ENCODE measurements at places on chromosomes 6 and 20. TPM values are rescaled to one million over a fixed set of nuclear protein-coding genes. Genes with fewer than 3 reads are reported as not detected.
A peak's percentile ranks its signal among the peaks of the same experiment; 100 is the strongest.

The SIRPB1 gene
- 2.4 TPM for total RNA-seq

The BMP7 gene
- not detected for total RNA-seq

DNA sequence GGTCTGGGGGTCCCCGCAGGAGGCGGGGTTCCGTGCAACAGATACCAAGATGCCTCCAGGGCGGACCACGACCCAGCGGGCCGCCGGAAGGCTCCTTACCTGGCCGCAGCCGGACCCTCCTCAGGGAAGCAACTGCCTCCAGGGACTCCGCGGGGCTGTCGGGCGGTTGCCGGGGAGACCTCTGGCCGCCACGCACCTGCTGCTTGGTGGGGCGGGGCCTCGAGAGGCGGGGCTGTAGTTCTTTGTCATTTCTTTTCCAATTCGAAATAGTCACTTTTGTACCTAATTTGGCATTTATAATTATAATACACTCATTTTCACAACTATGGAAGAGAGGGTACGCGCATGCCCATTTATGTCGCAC is 647 bp downstream of the AK9 start:
- H3K4me1 ChIP-seq: peaks cover 17% of the 10 kb centered on the region
- H3K27ac ChIP-seq: peak overlapping the region; percentile 73
- H3K36me3 ChIP-seq: no peaks in the 10 kb centered on the region
- H3K27me3 ChIP-seq: no peaks in the 10 kb centered on the region

The C6orf47 gene
- 18.8 TPM for total RNA-seq

DNA sequence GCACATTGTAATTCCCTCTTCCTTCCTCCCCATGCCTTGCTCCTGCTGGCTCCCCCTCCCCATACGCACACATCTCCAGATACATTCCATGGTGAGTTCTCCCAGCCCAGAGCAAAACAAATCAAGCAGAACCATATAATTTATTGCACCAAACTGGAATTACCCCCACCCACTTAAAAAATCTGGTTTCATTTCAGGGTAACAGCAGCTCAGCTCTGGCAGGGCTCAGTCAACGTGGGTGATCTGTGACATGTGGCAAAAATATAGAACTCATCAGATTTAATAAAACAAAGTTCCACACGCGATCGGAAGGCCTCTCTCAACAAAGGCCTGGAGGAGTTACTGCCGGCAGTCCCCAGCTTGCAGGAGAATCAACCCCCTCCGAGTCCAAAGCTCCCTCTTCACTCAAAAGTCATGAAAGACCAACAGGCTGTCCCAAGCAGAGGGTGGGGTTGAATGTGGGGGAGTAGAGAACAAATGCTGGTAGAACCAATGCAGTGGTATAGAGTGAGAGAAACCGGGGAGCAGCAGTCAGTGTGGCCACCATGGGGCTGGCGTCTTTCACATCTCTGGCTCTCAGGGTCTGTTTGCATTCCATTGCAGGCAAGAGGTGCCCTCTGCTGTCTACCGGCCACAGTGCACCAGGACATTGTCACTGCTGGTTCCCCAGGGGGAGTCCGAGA is 323.3 kb upstream of the NT5E start:
- H3K27ac ChIP-seq: no peak overlapping the region
- H3K4me1 ChIP-seq: no peaks in the 10 kb centered on the region
- no peaks in the 10 kb centered on the region for H3K36me3 ChIP-seq

GRCh38 chr20:38616457-38616856 is 14.8 kb downstream of the ARHGAP40 start:
- H3K4me1 ChIP-seq: no peaks in the 10 kb centered on the region
- no peak overlapping the region for H3K4me3 ChIP-seq
- no peak overlapping the region for H3K27ac ChIP-seq
- DNase-seq: no peak

GRCh38 chr6:170096191-170096802 is 194.6 kb downstream of the DLL1 start:
- no peaks in the 10 kb centered on the region for H3K4me1 ChIP-seq
- H3K36me3 ChIP-seq: no peaks in the 10 kb centered on the region
- H3K27ac ChIP-seq: no peak overlapping the region
- H3K27me3 ChIP-seq: no peaks in the 10 kb centered on the region
- DNase-seq: no peak

- H3K27me3 ChIP-seq: no peaks in the 10 kb centered on the region
- H3K4me1 ChIP-seq: no peaks in the 10 kb centered on the region
- no peaks in the 10 kb centered on the region for H3K36me3 ChIP-seq
- DNase-seq: no peak
- no peak overlapping the region for H3K4me3 ChIP-seq
- no peak overlapping the region for H3K27ac ChIP-seq
These were observed 31.2 kb downstream of the TNFRSF21 start for GRCh38 chr6:47278545-47278944.

DNA sequence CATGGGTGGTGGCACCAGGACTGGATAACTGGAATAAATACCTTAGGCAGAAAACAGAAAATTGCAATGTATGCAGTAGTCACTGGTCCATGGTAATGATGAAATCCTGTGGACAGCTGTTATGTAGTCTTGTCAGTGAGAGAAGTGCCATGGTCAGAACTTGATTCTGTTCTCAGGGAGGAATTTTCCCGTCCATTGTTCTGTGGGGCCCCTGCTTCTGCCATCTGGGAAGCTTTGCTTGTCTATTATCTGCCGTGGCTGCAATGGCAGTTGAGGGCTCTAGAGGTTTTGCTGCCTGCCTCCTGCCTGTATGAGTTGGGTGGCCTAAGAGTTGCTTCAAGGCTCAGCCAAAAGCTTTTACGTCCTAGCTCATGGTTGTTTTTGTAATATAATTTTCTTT is 126.8 kb upstream of the SLC35B3 start:
- no peak for DNase-seq
- H3K4me3 ChIP-seq: no peak overlapping the region
- no peaks in the 10 kb centered on the region for H3K4me1 ChIP-seq
- H3K36me3 ChIP-seq: no peaks in the 10 kb centered on the region
- H3K27ac ChIP-seq: no peak overlapping the region

DNA sequence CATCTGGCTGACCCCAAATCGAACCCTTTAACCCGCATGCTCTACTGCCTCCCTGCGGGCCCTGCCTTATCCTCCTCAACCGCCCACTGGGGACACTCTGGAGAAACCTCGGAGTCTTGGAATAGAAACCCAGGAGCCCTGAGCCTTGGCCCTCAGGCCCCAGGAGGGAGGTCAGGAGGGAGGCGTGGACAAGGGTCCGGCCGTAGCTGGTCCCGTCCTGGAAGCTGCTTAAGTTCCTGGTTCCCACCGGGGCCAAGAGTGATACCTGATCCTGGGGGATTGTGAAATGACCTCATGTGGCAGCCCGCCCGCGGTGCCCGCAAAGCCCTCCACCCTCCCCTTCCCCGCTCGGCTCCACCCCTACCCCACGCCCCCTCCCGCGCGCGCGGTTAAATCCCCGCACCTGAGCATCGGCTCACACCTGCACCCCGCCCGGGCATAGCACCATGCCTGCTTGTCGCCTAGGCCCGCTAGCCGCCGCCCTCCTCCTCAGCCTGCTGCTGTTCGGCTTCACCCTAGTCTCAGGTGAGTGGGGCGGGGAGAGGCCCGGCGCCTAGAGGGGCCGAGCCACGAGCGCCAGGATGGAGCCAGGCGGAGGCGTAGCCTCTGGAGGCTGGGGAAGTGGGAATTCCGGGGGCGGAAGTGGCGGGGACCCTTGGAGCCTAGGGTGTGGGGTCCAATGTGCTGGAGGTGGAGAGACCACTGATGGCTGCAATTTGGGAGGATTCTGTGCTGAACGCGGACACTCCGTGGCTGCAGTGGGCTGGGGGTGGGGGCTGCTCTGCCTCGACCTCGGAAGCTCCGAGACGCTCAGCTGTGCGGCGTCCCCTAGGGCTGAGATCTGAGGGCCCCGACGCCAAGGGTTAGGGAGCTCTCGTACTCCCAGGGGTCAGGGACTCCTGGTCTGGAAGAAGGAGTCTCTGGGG is at the start of gene WFDC2:
TSS of gene WFDC2 (plus strand) at position 418 of the 926 bp plus-strand sequence. CDS start at position 447, 29 bp downstream.
- peaks cover 16% of the 10 kb centered on the region for H3K4me1 ChIP-seq
- no peak within 1 kb of the TSS for H3K4me3 ChIP-seq
- no peak within 1 kb of the TSS for H3K27ac ChIP-seq
- no peaks in the 10 kb centered on the region for H3K36me3 ChIP-seq

- no peak overlapping the region for H3K4me3 ChIP-seq
- H3K27ac ChIP-seq: no peak overlapping the region
- H3K36me3 ChIP-seq: no peaks in the 10 kb centered on the region
- peaks cover 12% of the 10 kb centered on the region for H3K27me3 ChIP-seq
- H3K4me1 ChIP-seq: no peaks in the 10 kb centered on the region
These were observed 59.2 kb downstream of the POPDC3 start for GRCh38 chr6:105120570-105120969.

- peaks cover 6% of the 10 kb centered on the region for H3K4me1 ChIP-seq
- no peak overlapping the region for H3K4me3 ChIP-seq
- H3K27me3 ChIP-seq: no peaks in the 10 kb centered on the region
- H3K36me3 ChIP-seq: no peaks in the 10 kb centered on the region
- no peak for DNase-seq
These were observed 733 bp upstream of the PSORS1C2 start for GRCh38 chr6:31139599-31139998.

GRCh38 chr6:42017021-42017643 is 33.2 kb upstream of the TAF8 start:
- H3K4me1 ChIP-seq: peaks cover 36% of the 10 kb centered on the region
- DNase-seq: no peak
- peaks cover 30% of the 10 kb centered on the region for H3K36me3 ChIP-seq
- no peak overlapping the region for H3K4me3 ChIP-seq
- H3K27ac ChIP-seq: no peak overlapping the region

The MICAL1 gene
- 166 TPM for total RNA-seq

GRCh38 chr6:120627612-120628011 is 706.7 kb downstream of the TBC1D32 start:
- DNase-seq: no peak
- no peaks in the 10 kb centered on the region for H3K27me3 ChIP-seq
- H3K36me3 ChIP-seq: no peaks in the 10 kb centered on the region
- H3K4me1 ChIP-seq: no peaks in the 10 kb centered on the region

DNA sequence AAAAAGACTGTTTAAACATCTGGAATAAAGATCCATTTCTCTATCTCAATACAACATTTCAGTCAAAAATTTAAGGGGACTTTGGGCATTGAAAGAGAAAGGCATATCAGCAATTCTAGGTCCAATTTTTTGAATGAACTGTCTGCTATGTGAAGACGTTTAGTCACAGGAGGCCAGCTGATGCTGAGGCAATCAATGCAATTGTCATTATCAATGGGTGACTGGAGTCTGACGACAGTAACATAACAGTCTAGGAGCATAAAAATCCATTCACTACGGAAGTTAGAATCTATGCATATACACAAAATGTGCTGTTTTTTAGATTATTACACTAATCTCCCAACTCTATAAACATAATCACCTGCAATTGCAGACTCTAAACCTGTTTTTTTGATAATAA is 37.8 kb downstream of the TENT5A start:
- no peaks in the 10 kb centered on the region for H3K4me1 ChIP-seq
- no peaks in the 10 kb centered on the region for H3K36me3 ChIP-seq
- no peak overlapping the region for H3K4me3 ChIP-seq
- no peaks in the 10 kb centered on the region for H3K27me3 ChIP-seq
- H3K27ac ChIP-seq: no peak overlapping the region

DNA sequence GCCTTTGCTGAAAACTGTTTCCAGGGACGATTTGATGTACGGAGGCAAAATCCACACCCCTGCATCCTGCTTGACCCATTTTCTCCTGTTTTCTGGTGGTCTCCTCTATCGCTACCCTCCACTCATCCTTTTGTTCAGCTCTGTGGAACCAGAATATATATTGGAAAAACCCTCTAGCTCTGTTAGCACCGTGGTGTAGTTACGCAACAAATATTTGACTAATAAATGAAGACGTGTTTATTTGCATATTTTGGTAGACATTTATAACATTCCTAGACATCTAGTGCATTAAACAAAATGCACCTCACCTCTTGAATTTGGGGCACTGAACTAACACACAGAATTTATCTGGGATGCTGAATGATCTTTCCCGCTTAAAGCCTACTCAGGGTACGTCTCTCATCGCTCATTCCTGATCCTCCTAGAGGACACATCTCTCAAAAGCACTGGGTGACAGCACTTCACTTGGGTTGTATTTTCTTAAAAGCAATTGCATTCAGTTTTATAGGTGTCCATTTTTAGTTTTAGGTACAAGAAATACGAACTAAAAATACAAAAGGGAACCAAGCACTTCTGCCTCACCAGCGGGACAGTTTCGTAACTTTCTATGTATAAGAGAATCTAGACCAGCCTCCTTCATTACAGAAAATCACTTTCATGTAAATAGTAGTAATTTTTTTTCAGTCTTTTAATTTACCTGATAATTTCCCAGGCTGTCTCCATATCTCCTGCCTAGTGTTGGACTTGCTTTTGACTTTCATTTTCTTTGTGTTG is 59.2 kb downstream of the SNRNP48 start:
- no peak overlapping the region for H3K4me3 ChIP-seq
- peaks cover 5% of the 10 kb centered on the region for H3K27me3 ChIP-seq
- no peaks in the 10 kb centered on the region for H3K36me3 ChIP-seq
- no peak for DNase-seq
- H3K4me1 ChIP-seq: no peaks in the 10 kb centered on the region

The FUT9 gene
- total RNA-seq: not detected

The TGM3 gene
- total RNA-seq: not detected

GRCh38 chr6:11430036-11430435 is 107.5 kb upstream of the TMEM170B start:
- H3K4me3 ChIP-seq: no peak overlapping the region
- H3K36me3 ChIP-seq: no peaks in the 10 kb centered on the region
- H3K4me1 ChIP-seq: peaks cover 15% of the 10 kb centered on the region
- no peaks in the 10 kb centered on the region for H3K27me3 ChIP-seq
- no peak overlapping the region for H3K27ac ChIP-seq

GRCh38 chr6:157139054-157139708 is 184.1 kb downstream of the TMEM242 start:
- no peak overlapping the region for H3K4me3 ChIP-seq
- H3K27me3 ChIP-seq: no peaks in the 10 kb centered on the region
- peaks cover 37% of the 10 kb centered on the region for H3K36me3 ChIP-seq
- no peak for DNase-seq
- H3K27ac ChIP-seq: no peak overlapping the region

DNA sequence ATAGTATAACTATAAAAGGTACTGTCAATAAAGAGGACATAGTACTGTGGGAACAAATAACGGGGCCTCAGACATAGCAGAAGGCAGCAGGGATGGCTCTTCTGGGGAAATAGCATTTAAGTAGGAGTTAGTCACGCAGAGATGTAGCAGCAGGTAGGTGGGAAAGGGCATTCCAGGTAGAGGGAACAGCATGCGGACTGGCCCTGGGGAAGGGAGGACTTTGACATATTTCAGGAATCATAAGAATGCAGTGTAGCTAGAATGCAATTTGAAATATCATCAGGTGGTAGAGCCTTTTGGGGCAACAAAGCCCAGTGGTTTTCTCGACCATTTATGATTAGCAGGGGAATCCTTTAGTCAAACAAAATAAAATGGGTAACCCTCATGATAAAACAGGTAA is 191.1 kb downstream of the SLC24A3 start:
- H3K27ac ChIP-seq: no peak overlapping the region
- no peaks in the 10 kb centered on the region for H3K4me1 ChIP-seq
- DNase-seq: no peak
- H3K36me3 ChIP-seq: no peaks in the 10 kb centered on the region

The OLIG3 gene
- total RNA-seq: not detected

Measured in CD4-positive, CD25-positive, alpha-beta regulatory T cell (primary cell).